ENCODE measurements at places on chromosomes 5 and 9.

DNA sequence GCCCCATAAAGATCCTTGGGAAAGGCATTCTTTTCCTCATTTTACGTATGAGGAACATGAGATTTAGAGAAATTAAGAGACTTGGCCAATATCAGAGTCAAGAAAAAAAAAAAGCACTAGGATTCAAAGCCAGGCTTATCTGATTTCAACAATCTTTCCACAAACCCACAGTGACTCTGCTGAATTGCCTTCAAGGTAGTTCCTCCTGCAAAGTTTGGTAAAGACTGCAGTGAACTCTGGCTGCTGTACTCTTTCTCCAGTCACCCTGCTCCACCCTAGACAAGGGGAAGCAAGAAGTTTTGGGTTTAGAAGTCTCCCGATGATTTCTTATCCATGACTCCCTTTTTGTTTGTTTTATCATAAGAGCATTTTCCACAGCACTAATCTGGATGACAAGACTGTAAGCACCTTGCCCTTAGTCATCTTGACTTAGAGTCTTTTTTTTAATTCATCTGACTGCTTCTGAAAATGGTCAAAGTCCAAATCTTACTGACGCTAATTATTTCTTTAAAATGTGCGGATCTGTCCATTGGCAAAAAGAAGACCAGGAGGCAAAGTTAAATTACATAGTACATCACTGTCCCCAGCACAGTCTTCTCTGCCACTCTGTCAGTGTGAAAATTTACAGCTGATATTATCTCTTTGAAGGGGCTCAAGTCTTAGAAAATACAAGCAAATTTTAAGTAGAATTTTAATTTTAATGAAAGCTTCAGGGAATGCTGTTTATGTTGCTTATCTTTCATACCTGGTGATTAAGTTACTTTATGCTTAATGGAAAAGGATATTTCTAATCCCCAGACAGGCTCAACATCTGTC, 180.1 kb downstream of the TTLL11 start:
- DNase-seq: no peak

DNA sequence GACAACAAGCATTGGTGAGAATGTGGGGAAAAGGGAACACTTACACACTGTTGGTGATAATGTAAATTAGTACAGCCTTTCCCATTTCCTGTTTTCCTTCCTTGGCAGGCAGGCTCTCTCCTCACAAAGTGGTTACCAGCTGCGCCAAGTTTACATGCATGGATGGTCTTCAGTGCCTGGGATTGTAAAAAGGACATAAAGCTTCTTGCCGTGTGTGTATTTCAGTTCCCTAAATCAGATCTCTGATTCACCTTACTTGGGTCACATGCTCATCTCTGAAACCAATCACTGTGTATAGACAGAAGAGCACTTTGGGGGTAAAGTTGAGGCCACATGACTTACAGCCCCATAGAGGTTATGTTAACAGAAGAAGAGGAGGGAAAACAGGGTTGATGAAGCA, 92.8 kb downstream of the CAVIN4 start:
- no peak for DNase-seq

DNA sequence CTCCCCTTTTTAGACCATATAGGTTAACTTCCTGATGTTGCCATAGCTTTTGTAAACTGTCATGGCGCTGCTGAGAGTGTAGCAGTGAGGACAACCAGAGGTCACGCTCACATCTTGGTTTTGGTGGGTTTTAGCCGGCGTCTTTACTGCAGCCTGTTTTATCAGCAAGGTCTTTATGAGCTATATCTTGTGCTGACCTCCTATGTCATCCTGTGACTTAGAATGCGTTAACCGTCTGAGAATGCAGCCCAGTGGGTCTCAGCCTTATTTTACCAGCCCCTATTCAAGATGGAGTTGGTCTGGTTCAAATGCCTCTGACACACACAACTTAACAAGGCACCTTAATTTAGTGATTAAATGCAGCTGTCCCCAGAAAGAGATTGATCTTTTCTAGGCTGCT, 23.9 kb upstream of the KDM4C start:
- no peak for DNase-seq

DNA sequence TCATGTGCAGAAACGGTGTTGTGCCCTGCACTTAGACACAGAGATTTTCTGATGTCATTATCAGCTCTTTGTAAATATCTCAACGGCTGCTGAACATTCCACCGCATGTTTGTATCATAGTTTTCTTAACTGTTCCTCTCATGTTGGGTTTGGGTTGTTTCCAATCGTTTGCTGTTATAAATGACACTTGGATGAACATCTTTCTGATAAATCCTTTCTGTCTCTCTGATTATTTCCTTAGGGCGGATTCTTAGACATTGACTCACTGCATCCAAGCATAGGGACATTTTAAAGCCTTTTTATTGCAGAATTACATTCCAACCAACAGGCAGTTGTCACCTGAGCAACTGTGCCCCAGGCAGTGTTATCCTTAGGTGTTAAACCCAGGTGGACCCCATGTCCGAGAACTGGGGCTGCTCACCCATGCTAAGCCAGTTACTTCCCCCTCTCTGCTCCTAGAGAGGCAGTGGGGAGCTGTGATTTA, 28.5 kb downstream of the COL5A1 start:
- DNase-seq: no peak

DNA sequence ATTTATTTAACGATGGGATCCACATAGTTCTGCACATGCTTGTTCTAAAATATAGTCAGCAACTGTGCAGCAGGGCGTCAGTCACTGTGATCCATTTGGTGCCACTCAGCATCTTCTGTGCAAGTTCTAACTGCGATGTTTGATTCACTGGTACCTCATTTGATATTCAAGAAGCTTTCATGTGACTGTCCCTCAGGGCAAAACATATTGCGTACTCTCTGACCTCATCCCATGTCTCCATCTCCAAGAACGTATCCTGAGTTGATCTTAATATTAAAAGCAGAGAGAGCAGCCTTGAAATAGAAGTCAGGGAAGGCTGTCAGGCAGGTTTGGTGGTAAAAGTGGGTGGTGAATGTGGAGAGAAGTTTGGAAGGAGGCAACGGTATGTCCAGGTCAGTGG, 116.5 kb upstream of the ATP10B start:
- no peak for DNase-seq

DNA sequence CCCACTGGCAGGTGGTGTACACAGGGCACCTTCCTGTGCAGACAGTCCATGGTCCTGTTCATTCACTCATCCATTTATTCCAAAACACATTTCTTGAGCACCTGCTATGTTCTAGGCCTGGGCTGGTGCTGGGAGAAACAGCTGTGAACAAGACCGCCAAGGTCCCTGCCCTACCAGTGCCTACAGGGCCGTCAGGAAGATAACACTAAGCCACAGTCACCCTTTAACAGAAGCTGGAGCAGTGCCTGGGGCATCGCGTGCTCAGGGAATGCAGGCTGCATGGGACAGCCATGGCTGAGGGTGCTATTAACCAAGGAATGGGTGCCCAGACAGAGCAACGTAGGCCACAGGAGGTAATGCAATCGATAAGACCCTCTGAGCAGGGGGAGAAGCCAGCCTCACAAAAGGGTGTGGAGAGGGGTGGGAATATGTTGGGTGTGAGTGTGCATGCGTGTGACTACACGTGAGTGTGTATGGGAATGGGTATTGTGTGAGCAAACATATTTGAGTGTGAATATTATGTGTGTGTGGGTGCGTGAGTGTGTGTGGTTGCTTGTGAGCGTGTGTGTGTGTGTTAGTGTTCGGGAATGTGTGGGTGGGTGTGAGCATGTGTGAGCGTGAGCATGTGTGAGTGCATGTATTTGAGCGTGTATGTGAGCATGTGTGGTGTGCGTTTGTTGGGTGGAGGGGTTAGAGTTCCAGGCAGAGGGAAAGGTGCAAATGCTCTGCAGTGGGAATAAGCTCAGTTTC, 19.1 kb downstream of the DUSP1 start:
- DNase-seq: no peak

- no peak for DNase-seq
Measured at GRCh38 chr5:81250004-81250403, 16.9 kb downstream of the CKMT2 start.

DNA sequence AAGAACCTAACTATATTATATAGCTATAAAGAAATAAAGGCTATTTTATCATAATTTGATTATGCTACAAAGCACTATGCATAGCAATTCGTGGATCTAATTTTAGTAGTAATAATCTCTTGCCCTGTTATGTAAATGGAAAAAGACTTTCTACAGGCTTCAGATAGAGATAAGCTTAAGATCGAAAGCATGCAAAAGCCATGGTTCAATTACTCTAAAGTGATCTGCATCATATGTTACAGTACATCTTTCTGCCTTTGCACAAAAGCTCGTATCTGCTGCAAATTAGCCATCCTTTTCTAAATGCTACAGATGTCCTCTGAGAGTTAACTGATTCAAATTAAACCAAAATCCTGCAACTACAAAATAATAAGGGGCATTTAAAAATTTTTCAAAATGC, 234.8 kb upstream of the TMEM161B start:
- DNase-seq: no peak

DNA sequence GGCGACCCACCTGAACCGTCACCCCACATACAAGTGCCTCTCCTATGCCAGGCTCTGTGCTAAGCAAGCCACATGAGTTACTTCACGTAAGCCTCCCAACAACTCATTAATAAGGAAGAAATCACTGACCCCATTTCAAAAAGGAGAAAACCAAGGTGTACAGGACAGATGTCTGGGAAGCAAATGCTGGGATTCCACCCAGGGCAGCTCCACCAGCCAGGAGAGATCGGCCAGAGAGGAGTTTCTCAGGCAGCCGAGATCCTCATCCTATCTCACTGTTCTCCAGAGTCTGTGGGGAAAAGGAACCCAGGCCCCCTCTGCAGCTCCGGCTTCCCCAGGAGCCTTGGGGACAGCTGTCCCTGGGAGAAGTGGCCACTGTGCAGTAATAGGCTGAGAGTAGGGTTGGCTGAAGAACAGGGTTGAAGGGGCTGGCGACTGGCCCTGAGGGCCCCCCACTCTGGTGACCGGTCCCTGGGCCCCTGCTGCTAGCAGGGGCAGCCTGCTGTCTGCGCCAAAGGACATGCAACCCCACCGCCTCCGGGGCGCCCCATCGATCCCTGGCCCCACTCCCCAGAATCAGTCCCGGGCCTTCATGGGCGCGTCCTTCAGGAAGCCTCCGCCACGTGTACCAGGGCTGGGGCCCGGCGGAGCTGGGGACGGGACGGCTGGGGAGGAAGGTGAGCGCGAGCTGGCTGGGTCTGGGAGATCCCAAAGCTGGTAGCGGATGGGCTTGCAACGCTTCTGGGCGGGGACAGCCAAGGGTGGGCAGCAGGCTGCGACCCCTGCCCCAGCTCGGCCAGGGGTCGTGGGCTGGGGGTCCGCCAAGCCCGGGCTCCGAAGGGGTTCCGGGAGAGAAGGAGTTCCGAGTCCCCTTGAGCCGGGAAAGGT, 44.1 kb upstream of the STXBP1 start:
- DNase-seq: no peak

- no peak for DNase-seq
Measured at GRCh38 chr5:112923148-112923917, 1.3 kb upstream of the REEP5 start.

GRCh38 chr9:98255061-98255577, 330 bp downstream of the TBC1D2 start:
- no peak for DNase-seq

DNA sequence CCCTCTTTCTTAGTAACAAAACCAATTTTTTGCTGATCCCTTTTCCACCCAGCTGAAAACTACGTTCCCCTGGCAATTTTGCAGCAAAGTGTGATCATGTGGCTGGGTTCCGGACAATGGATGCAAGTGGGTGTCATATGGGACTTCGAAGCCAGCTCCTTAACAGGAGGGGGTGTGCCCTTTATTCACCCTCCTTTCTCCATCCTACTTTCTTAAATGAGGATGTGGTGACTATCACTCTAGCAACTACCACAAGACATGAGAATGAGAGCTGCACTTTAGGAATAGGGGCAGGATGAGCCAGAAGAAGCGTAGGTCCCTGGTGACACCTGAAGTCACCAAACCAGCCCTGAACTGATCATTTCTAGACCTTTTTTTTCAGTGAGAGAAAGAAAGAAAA, 58.9 kb downstream of the IRF1 start:
- no peak for DNase-seq

GRCh38 chr5:148972396-148972795, 90.5 kb downstream of the SH3TC2 start:
- DNase-seq: no peak

GRCh38 chr9:97176206-97176605, 131.3 kb upstream of the CCDC180 start:
- DNase-seq: no peak

- DNase-seq: no peak
Measured at GRCh38 chr9:77403239-77403638, 225.9 kb downstream of the VPS13A start.

DNA sequence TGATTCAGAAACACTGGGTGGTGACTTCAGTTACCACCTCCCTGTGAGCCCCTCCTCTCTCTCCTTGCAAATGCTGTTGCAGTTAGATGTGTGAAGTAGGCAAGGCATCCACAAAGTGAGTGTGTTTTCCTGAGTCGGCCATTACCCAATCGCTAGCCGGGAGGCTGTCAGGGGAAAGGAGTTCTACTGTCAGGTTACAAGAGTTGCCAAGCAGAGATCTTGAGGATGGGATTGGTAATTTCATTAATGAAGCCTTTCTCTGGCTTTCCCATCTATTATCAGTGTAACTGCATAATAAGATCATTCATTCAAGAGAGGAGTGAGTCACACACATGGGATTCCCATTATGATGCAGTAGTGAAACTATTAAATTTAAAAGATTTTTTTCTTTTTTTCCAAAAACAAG, 106.9 kb downstream of the GLDC start:
- no peak for DNase-seq

GRCh38 chr9:96219026-96219899, 82.7 kb downstream of the HSD17B3 start:
- no peak for DNase-seq

GRCh38 chr5:142109331-142110045, 909 bp downstream of the NDFIP1 start:
- no peak for DNase-seq

DNA sequence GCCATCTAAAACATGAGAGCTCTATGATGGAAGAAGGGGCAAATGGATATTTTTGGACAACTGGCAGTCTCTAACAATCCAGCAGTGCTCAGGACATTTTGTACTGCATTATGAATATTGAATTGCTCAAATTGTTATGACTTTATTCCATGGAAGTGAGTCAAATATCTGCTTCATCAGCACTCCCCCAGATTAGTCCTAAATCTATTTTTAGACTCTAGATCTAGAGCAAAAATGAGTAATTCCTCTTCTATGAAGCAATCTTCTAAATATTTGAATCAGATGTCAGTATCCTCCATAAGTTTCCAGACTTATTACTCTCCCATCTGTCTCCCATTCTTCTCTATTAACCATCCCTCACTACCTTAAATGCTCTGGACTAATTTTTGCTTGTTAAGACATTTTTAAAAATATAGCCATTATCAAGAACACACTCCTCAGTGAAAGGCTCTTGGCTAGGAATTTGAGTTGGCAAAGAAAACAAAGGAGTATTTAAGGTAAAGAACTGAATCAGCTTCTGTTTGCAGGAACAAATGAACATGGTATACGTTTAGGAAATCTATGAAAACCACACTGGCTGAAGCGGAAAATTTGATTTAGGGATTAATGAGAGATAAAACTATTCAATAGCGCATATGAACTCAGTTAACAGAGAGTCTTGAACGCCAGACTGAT, 300.9 kb downstream of the MCTP1 start:
- DNase-seq: no peak
